Mammary microvascular endothelial cell (primary cell): ENCODE measurements at places on chromosomes 2 and 18. TPM values are rescaled to one million over a fixed set of nuclear protein-coding genes. Genes with fewer than 3 reads are reported as not detected.

Gene ITGB6
- 0.39 TPM in 1 of 2 replicates, not detected in the other for total RNA-seq

Gene NEUROD1
- total RNA-seq = not detected in 2 replicates

Gene CXCR4
- total RNA-seq = 17.1 and 17.2 TPM in 2 replicates

Gene SERPINB10
- total RNA-seq = 3.4 TPM in 1 of 2 replicates, not detected in the other

Gene IL1RL2
- total RNA-seq = not detected in 2 replicates

Gene FSIP2
- 0.20 TPM in 1 of 2 replicates, not detected in the other for total RNA-seq
